Activated CD8-positive, alpha-beta memory T cell treated with anti-CD3 and anti-CD28 coated beads, Interleukin-2, amount 10 ng/mL, durations not matched to agents 7 days and 5 days (primary cell): ENCODE measurements at places on chromosomes 13 and 19.

GRCh38 chr13:110119935-110120905, 186.7 kb downstream of the COL4A1 start:
- no peak overlapping the region for H3K27ac ChIP-seq
- DNase-seq = no peak
- H3K4me3 ChIP-seq = no peak overlapping the region
- peaks cover 15% of the 10 kb centered on the region for H3K27me3 ChIP-seq
- H3K36me3 ChIP-seq = no peaks in the 10 kb centered on the region

- no peaks in the 10 kb centered on the region for H3K36me3 ChIP-seq
- H3K4me3 ChIP-seq = no peak overlapping the region
- peaks cover 31% of the 10 kb centered on the region for H3K27me3 ChIP-seq
- no peak for DNase-seq
- H3K4me1 ChIP-seq = no peaks in the 10 kb centered on the region
- no peak overlapping the region for H3K27ac ChIP-seq
Observed at GRCh38 chr13:33172911-33173310, 112.6 kb downstream of the STARD13 start.

GRCh38 chr13:36973621-36974295, 25.4 kb downstream of the ALG5 start:
- no peak for DNase-seq
- peaks cover 49% of the 10 kb centered on the region for H3K36me3 ChIP-seq
- H3K4me1 ChIP-seq = peaks cover 2% of the 10 kb centered on the region
- H3K27ac ChIP-seq = peak overlapping the region; percentile 26

DNA sequence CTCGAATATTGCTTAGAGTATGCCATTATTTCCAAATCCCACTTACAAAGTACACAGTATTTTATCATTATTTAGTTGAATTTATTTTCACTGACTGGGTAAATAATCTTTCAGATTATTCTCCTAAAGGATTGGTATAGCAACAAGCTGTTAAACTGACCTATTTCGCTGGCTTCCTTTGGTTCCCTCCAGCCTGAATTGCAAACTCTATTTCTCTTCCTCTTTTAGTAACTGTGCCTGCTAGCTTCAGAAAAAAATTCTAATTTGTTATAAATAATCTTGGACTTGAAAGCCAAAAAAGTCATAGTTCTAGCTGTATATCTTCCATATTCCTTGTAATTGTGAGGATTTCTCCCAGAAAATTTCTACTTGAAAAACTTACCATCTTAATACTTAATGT, 15.0 kb upstream of the CCNA1 start:
- H3K4me3 ChIP-seq = no peak overlapping the region
- H3K36me3 ChIP-seq = no peaks in the 10 kb centered on the region
- H3K27ac ChIP-seq = peak overlapping the region; percentile 60
- peaks cover 41% of the 10 kb centered on the region for H3K4me1 ChIP-seq
- DNase-seq = no peak
- peaks cover 7% of the 10 kb centered on the region for H3K27me3 ChIP-seq
